Tibial nerve (tissue), 4 donors: ENCODE measurements at places on chromosomes 7 and 10. TPM values are rescaled to one million over a fixed set of nuclear protein-coding genes. Genes with fewer than 3 reads are reported as not detected.

The PNLIPRP3 gene
- total RNA-seq = not detected

DNA sequence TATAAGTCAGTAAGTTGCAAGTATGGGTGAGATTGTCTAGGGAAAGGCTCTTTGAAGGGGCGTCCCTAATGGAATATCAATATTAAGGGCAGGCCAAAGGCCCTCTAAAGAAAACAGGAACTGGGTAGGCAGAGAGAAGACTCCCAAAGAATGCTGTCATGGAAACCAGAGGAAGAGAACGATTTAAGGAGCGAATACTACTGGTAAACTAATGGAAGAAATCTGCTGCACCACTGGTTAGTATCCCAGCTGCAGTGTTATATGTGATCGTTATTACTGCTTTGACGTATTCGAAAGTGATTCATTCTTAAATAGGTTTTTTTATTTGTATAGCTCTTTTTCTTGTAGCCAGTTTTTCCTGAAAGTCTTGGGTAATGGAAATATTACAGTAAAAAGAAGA lies 1.3 kb downstream of the CASP2 start:
- no peak for DNase-seq

GRCh38 chr7:100914879-100915447 lies 19.3 kb upstream of the ACHE start:
- no peak for DNase-seq

DNA sequence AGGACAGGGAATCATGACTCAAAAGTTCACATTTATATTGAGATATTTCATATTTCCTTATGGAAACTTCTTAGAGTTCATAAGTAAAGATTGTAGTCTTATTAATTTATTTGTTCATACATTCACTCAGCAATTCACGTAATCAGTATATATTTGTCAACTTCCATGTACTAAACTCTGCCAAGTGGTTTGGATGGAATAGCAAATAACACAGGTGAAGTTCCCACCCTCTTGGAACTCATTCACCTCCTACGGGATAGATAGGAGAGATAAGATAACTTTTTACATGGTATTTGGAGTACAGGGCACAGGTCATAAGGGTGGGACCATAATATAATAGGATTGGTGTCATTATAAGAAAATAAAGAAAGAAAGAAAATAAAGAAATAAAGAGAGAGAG lies 234.0 kb downstream of the CDC14C start:
- no peak for DNase-seq
